ENCODE measurements at places on chromosomes 1 and 21.

DNA sequence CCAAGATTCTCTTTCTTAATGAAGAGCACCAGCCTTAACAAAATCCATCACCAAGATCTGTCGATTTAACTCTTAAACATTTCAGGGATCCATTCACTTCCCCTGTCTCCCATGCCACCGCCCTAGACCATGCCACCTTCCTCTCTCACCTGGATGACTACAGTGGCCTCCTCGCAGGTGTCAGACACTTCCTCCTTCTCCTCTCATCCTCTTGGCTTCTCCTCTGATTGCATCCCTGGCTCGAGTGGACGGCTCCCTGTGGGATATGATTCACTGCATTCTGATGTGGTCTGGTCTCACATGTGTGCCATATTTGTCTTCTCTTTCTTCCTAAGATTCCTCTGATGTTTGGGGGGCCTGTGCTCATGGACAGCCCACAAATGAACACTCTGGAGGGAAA is 66.4 kb upstream of the KLHDC7A start:
- DNase-seq: no peak

DNA sequence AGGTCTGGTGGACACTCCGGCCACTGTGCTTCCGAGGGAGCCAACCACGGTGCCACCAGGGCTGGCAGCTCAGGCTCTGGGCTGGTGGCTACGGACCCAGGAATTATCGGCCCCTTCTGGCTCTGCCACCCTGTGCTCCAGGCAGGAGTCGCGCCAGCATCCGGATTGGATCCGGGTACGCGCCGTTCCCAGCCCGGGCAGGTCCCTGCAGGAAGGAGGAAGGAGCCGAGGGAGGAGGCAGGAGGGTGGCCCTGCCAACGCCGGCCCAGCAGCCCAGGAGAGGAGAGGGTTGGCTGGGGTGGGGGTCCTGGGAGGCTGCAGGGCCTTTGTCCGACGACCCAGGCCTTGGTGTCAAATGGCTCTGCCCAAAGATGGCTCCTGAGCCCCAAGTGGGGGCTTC is 160.5 kb downstream of the CASZ1 start:
- DNase-seq: no peak

- DNase-seq: no peak
Measured at GRCh38 chr1:40381268-40382107, 8.0 kb downstream of the SMAP2 start.

DNA sequence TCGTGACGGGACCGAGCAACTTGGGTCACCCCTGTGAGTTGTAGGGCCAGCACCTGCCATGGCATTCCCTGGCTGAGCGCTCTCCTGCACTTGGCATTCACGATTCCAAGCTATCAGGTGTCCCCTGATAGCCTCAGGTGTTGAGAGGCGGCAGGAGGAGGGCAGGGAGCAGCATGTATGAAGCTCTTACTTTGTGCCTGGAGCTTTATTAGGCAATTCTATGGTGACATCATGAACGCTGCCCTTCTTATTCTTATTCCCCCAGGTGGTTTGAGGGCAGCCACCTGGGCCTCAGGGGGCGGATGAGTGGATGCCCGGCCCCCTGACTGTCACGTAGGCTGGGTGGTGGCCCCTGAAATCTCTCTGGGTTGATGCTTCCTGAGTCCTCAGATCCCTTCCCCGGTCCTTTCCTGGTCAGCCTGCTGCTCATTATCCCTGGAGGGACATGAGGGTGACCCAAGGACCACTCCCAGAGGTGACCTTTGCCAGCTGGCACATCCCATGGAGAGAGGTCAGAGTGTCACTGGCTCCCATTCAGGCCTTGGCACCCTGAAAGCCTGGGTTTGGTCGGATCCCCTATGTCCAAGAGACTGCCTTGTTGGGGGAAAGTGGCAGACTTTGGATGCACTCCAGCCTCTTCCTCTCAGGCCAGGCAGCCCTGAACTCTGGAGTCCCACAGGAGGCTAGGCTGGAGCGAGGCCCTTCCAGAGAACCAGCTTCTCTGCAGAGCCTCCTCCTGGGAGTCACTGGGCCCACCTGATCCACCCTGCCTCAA is 51.9 kb downstream of the SPSB1 start:
- DNase-seq: no peak

DNA sequence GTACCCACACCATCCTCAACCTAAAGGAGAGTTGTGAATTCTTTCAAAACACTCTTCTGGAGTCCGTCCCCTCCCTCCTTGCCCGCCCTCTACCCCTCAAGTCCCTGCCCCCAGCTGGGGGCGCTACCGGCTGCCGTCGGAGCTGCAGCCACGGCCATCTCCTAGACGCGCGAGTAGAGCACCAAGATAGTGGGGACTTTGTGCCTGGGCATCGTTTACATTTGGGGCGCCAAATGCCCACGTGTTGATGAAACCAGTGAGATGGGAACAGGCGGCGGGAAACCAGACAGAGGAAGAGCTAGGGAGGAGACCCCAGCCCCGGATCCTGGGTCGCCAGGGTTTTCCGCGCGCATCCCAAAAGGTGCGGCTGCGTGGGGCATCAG is 638 bp upstream of the OLIG2 start:
- DNase-seq: no peak

DNA sequence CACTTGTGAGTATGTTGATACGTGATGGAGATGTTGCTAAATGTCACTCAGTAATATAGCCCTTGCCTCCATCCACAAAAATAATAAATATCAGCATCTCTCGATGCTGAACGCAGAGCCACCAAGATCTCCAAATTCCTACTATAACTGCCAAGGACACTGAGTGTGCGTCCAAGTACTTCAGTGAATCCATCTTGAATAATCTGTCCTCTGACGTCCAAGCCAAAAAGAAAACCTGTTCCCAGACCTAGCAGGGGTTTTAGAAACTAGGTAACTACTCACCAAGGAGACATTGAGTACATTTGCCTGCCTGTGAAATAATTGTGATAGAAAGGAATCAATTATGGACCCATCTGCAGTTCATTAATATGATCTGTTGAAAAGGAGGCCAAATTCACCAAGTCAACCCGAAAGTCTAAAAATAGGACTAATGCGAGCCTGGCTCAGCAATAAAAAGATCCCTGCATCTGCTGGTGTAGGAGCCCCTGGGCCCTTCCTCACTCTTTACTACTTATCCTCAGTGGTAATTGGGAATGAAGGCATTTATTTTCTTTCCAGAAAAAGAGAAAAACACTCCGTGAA is 226.9 kb upstream of the IRF2BP2 start:
- DNase-seq: no peak

- DNase-seq: no peak
Measured at GRCh38 chr1:22643381-22643780, at the start of gene C1QC. Gene C1QC, plus strand, starts transcription at chr1:22643633. Its CDS starts 391 bp downstream, at chr1:22644024.

GRCh38 chr21:34345892-34346291 is 17.9 kb upstream of the KCNE2 start:
- DNase-seq: no peak

GRCh38 chr1:29521811-29522580 is 285.7 kb downstream of the PTPRU start:
- DNase-seq: no peak

DNA sequence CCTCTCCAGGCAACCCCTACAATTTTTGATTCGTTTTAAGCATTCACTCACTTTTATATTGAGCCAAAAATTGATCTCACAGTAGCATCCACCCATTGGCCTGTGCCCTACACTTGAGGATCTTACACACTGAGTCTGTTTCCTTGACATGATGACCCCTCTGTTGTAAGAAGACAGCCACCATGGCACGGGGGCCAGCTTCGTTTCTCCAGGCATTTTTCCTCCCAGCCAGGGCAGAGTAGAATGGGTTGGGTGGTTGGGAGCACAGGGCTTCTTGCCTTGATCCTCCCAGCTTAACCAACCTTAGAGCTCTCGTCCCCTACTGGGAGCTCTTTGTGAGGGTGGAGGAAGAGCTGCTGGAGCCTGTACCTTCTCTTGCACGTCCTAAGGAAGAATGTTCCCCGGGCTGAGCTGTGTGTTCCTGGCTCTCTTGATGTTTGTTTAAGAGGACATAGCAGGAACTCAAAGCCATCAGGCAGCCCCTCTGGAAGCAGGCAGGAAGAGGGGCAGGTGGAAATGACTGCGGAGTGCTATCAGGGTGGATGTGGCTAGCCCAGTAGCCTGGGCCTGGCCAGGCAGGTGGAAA is 213.2 kb upstream of the TMEM51 start:
- DNase-seq: no peak

DNA sequence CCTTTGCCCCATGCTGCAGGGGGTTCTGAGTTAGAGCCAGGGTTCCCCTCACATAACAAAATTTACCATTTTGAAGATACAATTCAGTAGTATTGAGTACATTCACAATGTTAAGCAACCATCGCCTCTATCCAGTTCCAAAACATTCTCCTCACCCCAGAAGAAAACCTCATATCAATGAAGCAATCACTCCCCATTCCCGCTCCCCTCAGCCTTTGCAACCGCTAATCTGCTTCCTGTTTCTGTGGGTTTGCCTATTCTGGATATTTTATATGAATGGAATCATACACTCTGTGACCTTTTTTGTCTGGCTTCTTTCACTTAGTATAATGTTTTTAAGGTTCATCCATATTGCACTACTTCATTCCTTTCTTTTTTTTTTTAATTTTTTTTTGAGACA is 32.9 kb downstream of the SERINC2 start:
- DNase-seq: no peak

DNA sequence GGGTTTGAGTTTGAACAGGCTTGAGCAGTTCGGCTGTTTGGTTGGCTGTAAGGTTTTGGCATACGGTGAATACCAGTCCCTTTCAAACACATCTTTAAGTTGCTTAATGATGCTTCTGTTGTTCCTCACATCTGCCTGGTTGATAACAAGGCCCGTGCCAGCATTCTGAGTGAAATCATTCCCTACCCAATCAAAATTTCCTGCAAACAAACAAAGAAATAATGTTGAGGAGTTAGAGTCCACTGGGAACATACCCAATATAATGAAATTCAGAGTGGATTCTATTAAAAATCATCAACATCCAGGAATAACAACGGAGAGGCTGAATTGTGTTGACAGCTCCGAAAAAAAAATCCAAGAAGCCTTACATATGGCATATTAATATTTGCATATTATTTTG is 91.0 kb upstream of the MAP1LC3C start:
- no peak for DNase-seq

DNA sequence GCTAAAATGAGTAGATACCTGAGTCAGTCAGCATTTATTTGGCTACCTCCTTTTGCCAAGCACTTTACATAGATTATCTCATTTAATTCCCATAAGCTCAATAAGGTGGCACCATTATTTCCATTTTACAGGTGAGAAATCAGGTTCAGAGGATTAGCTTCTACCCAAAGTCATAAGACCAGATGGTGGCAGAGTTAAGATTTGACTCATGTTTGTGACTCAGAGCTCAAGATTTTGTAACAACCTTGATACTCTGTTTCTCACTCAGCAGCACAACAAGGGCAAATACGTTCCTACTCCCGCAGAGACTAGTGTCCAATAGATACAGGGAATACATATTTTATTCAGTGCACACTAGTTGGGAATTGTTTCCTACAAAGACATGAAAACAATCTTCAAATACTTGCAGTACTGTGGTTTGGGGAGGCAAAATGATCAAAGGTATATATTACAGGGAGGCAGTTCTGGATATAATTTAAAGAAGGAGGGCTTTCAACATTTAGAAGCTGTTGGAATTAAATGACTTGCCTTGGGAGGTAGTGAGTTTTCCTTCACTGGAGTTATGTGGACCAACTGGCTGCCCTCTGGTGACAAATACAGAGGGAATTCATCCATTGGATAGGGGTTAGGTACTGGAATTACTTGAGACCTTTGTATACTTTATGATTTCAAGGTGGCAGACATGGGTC is 3.6 kb downstream of the LEPR start:
- no peak for DNase-seq
